Activated CD4-positive, alpha-beta T cell treated with anti-CD3 and anti-CD28 coated beads, Interleukin-2, amount 50 U/mL, for 1 hour (primary cell): ENCODE measurements at places on chromosomes 11 and 22.
A peak's percentile ranks its signal among the peaks of the same experiment; 100 is the strongest.

- no peak for DNase-seq
Measured at GRCh38 chr22:24247011-24247507, 2.2 kb upstream of the GGT5 start.

GRCh38 chr11:71185411-71185810, 67.0 kb downstream of the SHANK2 start:
- DNase-seq, result no peak

DNA sequence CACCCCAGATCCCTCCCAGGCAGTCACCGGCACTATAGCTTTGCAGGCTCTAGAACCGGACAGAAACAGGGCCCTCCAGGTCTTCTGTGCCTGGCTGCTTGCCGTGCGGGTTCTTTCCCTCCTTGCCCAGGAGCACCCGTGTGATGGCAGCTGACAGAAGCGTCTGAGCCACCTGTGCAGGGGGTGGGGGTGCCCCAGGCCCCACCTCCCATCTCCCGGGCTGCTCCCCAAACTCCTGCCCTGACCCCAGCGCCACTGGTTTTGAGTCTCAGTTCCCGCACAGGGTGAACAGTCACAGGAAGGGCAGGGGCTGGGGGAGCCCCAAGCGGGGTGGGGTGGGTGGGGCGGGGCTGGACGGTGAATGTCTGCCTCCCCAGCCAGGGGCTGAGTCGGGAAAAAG, 13.2 kb upstream of the PHLDA2 start:
- DNase-seq, result no peak

- DNase-seq, result no peak
Measured at GRCh38 chr11:81484196-81484595, 1249.5 kb downstream of the FAM181B start.

- no peak for DNase-seq
Measured at GRCh38 chr11:102420547-102420946, 32.0 kb downstream of the TMEM123 start.

DNA sequence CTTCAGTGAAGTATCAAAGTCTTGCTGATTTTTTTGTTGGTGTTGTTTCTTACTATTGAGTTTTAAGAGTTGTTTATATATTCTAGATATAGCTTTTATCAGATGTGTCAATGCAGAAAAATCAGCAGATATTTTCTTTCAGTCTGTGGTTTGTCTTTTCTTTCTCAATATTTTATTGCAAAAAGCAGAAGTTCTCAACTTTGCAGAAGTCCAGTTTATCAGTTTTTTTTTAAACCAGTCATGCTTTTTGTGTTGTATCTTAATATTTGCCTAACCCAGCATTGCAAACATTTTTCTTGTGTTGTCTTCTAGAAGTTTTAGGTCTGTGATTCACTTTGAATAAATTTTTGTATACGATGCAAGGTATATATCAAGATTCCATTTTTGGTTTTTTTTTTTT, 7.0 kb downstream of the ASRGL1 start:
- no peak for DNase-seq

DNA sequence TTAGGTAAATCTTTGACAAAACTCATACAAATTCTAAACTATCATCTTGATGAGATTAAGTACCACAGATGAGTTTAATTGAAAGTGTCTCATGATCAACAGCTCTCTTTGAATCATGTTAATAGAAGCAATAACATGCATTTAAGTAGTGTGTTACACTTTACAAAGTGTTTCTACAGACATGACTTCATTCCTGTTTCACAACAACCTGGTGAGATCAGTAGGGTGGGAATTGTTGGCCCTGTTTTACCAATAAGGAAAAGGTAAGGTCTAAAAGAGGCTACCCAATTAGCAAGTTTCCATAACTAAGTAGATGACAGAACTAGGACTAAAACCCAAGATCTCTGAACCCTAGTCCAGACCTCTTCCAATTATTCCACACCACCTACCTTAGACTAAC, 12.7 kb upstream of the PRSS23 start:
- DNase-seq, result no peak

DNA sequence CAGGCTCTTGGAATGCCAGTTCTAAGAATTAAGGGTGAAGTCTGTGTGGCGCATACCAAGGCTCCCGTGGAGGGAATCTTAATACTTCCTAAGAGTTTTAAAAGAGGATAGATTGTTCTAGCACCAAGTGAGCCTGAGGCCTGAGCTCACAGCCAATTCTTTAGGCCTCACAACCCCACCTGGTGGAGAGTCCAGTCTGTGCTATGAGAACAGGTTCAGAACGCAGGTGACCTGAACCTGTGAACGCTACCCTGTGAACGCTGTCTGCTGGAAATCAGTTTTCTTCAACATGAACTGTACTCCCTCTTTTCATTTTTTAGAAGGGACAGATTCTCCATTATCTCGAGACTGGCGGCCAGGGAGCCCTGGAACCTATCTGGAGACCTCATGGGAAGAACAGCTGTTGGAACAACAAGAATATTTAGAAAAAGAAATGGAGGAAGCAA, 43.2 kb upstream of the DLAT start:
- DNase-seq, result peak; percentile 53

DNA sequence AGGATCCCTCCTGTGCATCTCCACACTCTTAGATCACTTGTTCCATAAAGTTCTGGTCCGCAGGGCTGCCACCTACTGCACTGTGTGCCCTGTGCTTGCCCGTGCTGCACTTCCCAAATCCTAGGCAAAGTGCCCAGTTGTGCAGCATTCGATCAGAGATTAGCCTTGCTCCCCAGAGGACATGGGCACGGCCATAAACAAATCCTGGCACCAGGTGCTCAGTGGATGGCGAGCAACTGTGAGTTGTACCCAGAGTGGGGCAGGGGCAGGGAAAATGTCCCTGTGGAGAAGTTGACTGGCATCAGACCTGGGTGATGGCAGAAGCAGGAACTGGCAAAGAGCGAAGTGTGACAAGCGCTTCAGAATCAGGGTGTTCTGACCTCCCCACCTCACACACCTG, 4.7 kb downstream of the FADS2 start:
- DNase-seq, result no peak

GRCh38 chr22:41361716-41362310, 19.9 kb upstream of the TEF start:
- DNase-seq, result no peak

DNA sequence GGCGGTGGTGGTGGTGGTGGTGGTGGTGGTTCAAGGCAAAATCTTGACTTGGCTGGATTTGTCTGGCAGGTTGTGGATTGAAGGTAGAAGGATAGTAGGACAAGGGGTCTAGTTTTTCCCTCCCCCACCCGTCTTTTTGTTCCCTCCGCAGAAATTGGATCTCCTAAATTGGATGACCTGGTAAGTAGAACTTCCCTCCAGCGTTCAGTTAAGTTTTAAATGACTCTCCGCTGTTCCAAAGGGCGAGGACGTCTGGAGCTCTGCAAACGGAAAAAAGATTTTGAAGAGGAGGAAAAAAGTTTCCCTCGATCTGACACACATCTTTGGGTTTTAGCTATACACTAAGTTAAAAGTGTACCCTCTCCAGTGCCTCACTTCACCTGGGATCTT, 422 bp upstream of the LGR4 start:
- no peak for DNase-seq

- DNase-seq, result no peak
Measured at GRCh38 chr11:100863080-100863581, 176.0 kb downstream of the ARHGAP42 start.

DNA sequence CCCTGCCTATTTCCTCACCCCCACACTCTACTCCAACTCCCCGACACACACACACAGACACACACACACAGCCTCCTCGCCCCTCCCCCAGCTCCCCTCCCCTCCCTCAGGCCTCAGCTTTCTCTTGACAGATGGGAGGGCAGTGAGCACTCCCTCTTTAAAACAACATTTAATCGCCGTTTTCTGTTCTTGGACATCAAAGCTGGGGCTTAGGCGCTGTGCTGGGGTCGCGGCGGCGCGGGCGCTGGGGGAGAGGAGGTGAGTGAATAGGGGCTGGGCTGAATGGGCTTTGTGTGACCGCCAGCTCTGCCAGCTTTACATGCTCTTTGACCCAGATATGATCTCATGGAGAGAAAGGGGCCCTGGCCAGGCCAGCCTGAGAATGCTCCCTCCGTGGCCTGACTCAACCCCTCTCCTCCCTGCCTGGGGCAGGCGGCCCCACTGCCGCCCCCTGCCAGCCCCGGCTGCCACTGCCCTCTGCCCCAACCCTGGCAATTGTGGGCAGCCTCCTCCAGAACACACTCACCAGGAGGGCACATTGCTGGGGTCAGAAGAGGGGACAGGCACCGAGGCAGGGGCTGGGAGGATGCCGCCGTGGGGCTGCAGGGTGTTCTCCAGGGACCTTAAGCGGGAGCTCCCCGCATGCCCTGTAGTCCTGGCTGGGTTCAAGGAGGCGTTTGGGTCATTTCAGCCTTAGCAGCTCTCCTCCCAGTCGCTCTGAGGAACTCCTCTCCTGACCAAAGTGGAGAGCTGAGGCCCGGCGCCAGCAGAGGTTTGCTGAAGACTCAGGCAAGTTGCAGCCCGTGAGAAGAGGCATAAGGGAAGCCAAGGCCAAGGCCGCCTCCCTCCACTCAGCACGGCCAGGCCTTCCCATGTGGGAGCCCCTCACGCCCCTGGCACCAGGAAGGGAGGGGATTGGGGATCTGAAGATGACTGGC, 38.3 kb upstream of the NNMT start:
- DNase-seq, result no peak

DNA sequence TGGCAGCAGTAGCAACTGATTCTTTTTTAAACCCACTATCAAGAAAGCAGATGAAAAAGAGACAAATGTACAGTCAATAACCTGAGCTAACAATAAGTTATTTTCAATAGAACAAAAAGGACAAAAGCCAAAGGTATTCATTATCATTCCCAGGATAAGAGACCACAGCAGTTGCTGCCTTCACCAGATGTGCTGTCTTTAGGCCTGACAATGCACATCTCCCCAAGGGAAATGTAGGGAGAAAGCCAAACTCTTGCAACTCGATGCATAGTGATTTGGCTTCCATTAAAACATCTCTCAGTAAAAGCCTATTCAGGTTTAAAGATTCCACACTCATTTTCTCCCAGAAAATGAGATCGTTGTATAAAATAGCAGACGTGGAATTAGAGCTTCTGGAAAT, 210.7 kb downstream of the METTL15 start:
- DNase-seq, result no peak

GRCh38 chr11:113587308-113587739, 112.1 kb upstream of the DRD2 start:
- no peak for DNase-seq

DNA sequence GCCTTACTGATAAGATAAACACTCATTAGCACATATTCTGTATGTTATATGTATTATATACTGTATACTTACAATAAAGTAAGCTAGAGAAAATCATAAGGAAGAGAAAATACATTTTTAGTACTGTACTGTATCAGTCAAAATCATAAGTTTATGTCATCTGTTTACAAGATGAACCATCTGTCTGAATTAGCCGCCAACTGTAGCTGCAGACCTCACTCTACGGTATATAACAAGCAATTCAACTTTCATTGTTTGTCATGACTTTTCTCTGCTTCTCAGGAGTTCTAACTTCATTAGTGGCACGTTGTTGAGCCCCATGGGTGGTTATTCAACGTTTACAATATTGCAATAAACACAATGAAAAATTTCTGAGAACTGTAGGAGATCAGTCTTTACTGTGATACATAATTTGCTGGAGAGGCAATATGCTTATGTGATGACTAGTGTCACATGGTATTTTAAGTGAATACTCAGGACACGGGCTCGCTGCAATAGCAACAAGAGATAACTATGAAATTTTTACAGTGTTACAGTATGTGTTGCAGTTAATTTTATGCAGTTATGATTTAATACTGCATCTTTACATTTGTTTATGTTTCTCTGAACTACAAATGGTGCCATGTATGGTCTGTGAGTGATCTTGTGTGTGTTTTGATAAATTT, 132.2 kb upstream of the CTSC start:
- no peak for DNase-seq

GRCh38 chr11:17148536-17148935, 59.2 kb downstream of the PIK3C2A start:
- DNase-seq, result no peak

GRCh38 chr11:77174559-77174958, 46.5 kb downstream of the MYO7A start:
- no peak for DNase-seq

DNA sequence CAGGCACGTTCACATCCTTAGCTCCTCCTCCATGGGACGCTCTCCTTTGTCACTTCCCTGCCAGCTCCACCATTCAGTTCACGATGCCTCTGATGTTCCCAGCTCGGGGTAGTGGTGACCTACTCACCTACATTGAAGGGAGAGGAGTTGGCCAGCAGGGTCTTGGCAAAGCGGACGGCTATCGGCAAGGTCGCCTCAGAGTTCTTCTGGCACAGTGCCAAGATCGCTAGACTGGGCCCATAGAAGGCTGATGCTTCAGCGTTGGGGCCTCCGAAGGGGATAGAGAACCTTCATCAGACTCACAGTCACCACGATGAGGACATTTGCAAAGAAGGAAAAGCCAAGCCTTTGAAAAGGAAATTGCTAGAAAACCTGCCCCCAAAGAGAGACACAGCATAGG, 3.0 kb downstream of the CBLIF start:
- DNase-seq, result no peak

GRCh38 chr11:31641477-31642062, 132.0 kb downstream of the ELP4 start:
- DNase-seq, result no peak

GRCh38 chr11:118648291-118648690, 31.2 kb downstream of the TREH start:
- no peak for DNase-seq

DNA sequence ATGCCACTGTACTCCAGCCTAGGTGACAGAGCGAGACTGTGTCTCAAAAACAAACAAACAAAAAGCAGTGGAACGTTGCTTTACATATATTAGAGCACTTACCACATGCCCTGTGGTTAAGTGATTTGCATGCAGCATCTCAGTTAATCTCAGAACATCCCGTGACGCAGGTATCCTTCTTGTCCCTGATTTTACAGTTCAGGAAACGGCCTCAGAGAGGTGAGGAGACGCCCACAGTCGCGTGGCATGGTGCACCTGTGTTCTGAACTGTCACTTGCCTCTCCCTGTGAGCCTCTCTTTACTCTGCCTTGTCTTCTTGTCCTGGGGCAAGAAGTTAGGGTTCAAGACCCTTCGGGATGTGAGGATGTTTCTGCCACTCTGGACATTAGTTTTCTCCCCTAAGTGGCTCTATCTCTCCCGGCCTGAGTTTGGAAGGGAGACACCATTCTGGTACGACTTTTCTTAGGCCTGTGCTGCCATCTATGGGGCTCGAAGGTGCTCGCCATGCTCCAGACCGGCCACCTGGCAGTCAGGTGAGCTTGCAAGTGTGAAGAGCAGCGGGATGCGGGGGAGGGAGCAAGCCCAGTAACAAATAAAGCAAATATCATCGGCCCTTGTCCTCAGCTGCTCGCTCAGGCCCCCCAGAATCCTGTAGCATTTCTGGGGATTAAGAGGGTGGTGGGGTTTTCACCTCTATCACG, 25.6 kb downstream of the YWHAH start:
- peak; percentile 63 for DNase-seq

- no peak for DNase-seq
Measured at GRCh38 chr11:68970921-68971636, 9.7 kb downstream of the MRGPRD start.

DNA sequence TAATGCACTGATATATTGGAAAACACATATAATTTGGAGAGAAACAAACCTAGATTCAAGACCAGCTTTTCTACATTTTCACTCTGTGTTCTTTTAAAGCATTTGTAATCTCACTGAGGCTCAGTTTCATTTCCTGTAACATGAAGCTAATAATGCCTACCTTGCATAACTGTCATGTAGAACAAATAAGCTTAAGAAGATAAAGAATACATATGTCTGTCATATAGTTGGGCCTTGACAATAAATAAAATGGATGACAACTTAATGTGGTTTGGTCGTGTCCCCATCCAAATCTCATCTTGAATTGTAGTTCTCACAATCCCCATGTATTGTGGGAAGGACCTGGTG, 35.2 kb upstream of the FIBIN start:
- no peak for DNase-seq
